Posterior cingulate gyrus (tissue), 11 donors: ENCODE measurements at places on chromosomes 5 and 9.
A peak's percentile ranks its signal among the peaks of the same experiment; 100 is the strongest.

DNA sequence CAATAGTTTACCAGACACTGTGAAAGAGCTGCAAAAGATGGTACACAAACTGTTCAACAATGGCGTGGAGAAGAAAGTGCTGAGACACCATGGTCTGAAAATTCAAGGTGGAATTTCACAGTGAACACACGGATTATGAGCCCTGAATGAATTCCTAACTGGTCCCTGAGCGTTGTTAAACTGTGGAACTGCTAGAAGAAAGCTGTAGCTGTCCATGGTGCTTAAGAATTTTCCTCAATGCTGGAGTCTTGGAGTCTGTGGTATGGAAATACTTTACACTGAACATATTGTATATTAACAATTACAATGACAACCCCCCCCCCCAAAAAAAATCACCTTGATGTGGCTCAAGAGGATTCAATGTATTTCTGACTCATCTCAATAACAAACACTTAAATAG, 68.5 kb downstream of the SLC24A2 start:
- no peak for DNase-seq

- no peak for DNase-seq
Observed at GRCh38 chr5:58724992-58725391, 142.1 kb downstream of the RAB3C start.

GRCh38 chr5:103891151-103891550, 328.6 kb upstream of the NUDT12 start:
- no peak for DNase-seq

- DNase-seq, result peak; percentile 93
Observed at GRCh38 chr5:181207214-181207959, 2.4 kb upstream of the TRIM7 start.

DNA sequence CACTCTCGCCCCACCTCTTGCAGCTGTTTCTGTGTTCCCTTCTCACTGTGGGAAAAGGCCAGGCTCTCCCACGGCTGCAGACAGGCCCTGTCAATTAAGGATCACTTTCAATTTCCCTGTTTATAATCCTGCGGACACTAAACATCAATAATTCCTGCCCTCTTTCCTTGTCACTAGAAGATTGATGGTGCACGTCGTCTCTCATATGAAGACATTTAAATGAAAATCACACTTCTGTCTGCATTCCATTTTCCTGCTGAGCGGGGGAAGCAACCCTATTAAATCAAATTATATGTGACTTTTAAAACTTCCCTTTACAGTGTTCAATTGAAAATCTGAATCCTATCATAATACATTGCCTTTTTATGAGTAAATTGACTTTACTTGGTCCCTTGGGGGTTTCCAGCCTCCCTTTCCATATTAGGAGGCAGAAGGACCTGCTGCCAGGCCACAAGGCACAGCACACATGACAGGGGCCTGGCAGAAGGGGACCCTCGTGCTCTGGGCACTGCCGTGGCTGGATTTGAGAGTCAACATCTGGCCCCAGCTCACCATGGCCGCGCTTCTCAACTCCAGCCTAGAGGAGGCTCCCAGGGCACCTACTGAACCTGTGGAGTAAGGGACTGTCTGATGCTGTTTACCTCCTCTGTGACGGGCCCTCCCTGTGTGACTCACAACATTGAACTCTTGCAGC, 311.0 kb upstream of the IRX4 start:
- no peak for DNase-seq

DNA sequence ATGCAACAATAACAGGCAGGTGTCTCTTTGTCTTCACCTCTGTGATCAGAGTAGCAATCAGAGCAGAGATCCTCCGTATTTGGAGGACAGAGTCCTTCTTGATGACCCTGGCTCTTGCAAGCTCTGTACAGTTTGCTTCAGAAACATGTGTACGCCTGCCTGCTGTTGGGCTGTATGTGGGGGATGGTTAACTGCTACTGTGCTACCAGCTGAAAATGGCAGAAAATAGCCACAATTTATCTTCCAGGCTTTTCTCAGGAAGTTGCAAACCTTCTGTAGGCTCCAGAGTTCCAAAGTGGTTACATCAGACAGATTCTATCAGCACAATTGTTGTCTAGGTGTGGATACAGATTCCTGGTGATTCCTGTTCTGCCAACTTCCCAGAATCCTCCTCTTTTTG, 35.5 kb downstream of the DDX46 start:
- DNase-seq, result no peak

- no peak for DNase-seq
Observed at GRCh38 chr5:112933105-112933504, 11.1 kb upstream of the REEP5 start.

DNA sequence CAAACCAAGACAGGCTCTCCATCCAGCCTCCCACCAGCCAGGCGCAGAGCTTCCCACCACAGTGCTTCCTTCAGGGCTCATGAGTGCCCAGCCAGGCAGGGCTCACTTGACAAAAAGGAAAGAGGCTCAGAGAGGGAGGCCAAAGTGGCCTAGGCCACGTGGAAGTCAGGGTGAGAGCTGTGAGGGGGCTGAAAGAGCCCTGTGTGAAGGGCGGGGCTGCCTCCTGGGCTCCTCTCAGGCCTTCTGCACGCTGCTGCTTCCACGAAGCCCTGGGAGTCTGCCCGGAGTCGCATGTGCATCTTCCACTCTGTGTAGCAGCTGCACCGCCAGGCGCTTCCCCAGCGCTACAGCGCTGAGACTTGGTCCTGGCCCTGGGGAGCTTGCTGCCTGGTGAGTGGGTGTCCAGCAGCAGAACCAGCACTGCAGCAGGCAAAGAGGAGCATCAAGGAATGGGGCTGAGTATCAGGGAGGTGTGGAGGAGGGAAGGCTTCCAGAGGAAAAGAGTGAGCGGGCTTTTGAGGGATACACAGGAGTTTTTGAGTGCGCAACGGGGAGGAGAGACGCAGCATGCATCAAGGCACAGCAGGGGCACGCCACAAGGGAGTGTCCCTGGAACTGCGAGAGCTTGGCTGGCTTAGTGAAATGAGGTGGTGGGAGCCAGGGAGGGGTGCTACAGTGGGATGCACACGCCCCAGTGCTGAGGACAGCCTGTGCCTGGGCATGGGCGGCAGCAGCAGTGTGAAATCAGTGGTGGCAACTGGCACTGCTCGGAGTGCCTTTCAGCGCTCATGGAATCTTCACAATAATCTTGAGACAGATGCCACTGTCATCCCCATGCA, 178.0 kb downstream of the GAPVD1 start:
- peak; percentile 66 for DNase-seq

DNA sequence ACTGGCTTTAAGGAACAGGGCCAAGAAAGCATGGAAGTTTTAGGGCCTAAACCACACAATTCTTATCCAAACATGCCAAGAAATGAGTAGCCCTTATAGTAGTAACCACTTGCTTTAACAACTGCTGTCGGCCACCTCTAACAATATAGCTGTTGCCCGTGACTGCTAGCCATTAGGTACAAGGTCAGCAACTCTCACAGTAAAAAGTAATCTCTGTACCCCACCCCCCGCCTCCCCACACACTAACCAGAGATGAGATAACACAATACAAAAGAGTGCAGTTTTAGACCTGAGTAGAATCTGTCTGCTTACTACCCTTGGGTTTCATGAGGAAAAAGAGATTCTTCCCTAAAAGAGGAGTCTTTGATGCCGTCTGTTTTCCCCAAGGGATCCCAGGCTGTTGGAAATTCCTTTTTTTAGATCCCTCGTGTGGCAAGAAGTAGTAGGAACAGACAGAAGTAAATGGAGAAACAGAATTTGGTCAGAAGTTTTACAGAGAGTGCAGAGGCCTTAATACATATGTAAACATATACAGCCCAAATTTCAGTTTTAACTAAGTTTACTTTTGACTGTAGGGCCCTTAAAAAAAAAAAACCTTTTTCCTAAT, 94.3 kb downstream of the WDR41 start:
- DNase-seq, result no peak

DNA sequence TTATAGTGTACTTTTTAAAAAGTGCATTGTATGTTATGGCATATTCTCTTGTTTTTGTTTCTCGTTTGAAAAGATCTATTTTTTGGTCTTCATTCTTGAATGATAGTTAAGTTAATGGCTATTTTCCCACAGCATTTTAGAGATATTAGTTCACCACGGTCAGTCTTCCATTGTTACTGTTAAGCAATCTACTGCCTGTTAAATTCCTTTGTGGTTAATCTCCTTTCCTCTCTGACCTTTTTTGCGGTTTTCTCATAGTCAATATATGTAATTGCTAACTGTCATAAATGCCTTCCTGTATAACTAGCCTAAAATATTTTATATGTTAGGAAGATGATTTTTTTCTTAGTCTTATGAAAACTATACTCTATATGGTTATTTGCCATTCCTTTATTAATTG, 250.8 kb upstream of the FBXL7 start:
- DNase-seq, result no peak

- DNase-seq, result no peak
Observed at GRCh38 chr5:1561402-1561929, 37.7 kb upstream of the LPCAT1 start.

DNA sequence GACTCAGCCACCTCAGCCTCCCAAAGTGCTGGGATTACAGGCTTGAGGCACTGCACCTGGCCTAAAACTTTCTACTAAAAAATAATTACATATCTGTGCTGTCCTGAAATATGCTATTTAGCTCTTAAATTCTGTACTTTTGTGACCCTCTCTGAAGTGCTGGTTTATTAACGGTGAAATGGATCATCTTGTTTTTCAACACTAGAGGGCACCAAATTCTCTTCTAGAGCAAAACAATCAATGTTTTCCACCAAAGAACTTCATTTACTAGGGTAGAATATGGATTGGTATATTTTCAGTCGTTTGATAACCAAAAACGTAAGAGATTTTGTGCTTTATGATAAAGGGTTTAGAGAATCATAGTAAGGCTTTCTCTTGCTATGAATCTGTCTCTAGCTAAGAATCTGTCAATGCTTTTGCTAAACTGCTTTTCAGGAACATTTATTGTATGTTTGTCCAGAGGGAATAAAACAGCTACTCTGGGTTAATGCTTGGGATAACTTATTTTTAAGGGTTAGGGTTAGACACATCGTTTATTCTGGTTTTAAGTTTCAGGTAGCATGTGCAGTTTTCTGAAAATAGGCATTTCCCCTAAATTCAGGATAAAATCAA, 63.6 kb downstream of the RNF180 start:
- DNase-seq, result no peak

- DNase-seq, result no peak
Observed at GRCh38 chr5:170495825-170496661, 7.8 kb upstream of the KCNIP1 start.

- DNase-seq, result no peak
Observed at GRCh38 chr9:127751269-127752054, 16.4 kb upstream of the TOR2A start.

DNA sequence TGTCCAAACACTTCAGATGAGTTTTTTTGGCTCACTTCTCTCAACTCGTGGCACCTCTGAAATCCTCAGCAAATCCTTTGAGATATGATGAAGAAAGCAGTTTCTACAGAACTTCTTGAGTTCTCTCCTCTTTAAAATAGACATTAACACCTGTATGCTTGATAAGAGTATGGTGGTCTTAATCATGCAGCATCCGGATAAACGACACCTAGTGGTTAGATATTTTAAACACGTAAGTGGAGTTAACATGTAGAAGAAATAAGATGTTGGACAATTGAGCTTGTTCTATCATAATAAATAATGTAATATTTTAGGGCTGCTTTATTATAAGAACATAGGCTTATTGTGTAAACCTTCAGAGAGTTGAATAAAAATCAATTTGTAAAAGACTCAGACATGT, 324.8 kb downstream of the CYLC2 start:
- DNase-seq, result no peak

GRCh38 chr9:81537964-81538363, 151.4 kb downstream of the TLE1 start:
- no peak for DNase-seq

DNA sequence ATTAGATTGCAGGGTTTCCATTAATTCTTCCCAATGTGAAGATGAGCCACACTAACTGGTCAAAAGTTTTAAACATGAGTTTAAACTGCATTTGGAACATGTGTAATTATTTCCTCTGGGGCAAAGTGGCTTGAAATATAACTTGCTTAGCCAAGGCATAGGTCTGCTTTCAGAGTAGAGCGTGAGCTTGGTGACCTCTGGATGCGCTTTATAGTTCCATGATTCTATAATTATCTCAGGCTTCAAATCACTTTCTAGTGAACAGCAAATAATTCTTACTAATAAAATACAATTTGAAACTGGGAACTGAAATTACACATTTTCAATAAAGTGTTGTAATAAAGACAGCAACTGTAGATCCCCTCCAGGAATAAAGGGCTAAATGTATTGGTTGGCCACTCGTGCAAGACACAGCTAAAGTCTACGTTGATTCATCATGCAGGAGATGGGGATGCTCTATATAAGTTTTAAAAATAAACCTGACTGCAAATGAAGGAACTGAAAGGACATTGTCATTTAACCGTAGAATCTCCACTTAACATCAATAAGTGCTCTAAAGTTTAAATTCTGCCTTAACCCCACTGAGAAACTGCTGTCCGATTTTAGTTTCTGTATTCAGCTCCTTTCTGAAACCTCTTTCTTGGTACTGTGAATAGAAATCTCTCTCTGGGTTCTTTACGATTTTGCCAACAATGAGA, 460.0 kb downstream of the PSAT1 start:
- no peak for DNase-seq

- DNase-seq, result no peak
Observed at GRCh38 chr5:18311266-18311665, 677.0 kb downstream of the TAF11L14 start.

GRCh38 chr9:121780177-121781040, 129.0 kb downstream of the DAB2IP start:
- no peak for DNase-seq

- no peak for DNase-seq
Observed at GRCh38 chr9:126240835-126241234, 85.8 kb upstream of the MVB12B start.

DNA sequence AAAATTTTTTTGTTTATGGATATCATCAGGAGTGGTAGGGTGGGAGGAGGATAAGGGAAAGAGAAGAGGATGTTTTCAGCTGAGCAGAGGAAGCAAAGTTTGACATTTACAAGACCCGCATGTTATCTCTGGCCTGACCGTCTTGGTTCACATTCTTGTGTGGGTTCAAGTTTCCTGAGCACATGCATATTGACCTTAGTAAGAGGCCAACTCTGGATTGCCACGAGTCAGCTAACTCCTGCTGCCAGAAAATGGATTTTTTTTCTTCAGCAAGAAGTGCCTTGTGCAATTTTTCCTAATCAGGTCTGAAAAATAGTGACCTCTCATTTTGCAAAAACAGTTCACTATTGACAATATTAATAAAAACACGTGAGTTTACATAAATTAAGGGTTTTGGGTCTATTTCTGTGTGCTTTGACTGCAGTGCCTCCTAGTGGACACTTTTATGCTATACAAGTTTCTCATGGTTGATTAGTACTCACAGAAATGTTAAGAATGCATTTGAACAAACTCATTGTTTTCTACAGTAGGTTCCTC, 27.1 kb upstream of the BASP1 start:
- DNase-seq, result peak; percentile 26

- DNase-seq, result no peak
Observed at GRCh38 chr9:5587024-5587423, 41.9 kb upstream of the RIC1 start.

GRCh38 chr5:10524376-10525123, 39.3 kb upstream of the ANKRD33B start:
- peak; percentile 75 for DNase-seq

GRCh38 chr9:114006931-114007691, 71.0 kb downstream of the AMBP start:
- no peak for DNase-seq
